ENCODE measurements at places on chromosomes 12 and 14.

GRCh38 chr14:100640471-100641273 is 53.5 kb upstream of the BEGAIN start:
- DNase-seq: no peak

GRCh38 chr12:29799591-29799990 is 15.8 kb upstream of the TMTC1 start:
- DNase-seq: no peak

- DNase-seq: no peak
These were observed 35.5 kb downstream of the ATF7 start for GRCh38 chr12:53590652-53591051.

- DNase-seq: peak; percentile 32
These were observed 103.0 kb downstream of the FSCB start for GRCh38 chr14:44404036-44404435.

GRCh38 chr14:101958418-101959180 is 5.8 kb upstream of the DYNC1H1 start:
- DNase-seq: no peak

- DNase-seq: no peak
These were observed 377.7 kb downstream of the GLT1D1 start for GRCh38 chr12:129230995-129231394.

DNA sequence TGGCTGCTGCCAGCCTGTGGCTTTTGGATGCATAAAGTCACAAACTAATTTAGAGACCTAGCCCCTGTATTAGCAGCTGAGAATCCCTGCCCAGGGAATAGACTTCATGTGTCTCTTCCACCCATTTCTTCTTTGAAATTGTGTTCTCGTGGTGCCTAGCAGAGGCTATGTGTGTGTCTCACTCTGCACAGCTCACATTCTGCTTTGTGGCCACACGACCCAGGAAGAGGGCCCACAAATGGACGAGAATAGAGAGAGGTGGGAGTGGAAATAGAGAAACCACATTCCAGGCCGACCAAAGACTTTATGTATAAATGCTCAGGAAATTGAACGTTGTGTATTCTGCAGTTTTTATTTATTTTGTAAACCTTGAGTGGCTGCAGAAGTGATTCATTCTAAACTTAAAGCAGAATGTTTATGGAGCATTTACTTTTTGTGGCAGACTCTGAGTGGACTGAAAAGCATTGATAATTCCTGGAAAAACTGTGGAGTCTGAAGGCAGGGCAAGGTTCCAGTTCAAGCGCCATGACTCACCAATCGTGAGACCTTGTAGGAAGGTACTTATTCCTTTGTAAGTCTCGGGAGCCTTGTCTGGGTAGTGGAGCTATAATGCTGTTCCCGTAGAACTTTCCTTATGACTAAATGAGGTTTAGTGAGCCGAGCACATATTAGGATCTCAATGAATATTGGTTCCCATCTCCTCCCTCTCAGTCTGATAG is 9.1 kb downstream of the B4GALNT3 start:
- no peak for DNase-seq

GRCh38 chr12:79001404-79001803 is 136.8 kb downstream of the SYT1 start:
- peak; percentile 98 for DNase-seq

- DNase-seq: no peak
These were observed 41.6 kb downstream of the PIK3C2G start for GRCh38 chr12:18302809-18303430.

GRCh38 chr12:92585115-92585727 is 117.6 kb upstream of the PLEKHG7 start:
- no peak for DNase-seq

DNA sequence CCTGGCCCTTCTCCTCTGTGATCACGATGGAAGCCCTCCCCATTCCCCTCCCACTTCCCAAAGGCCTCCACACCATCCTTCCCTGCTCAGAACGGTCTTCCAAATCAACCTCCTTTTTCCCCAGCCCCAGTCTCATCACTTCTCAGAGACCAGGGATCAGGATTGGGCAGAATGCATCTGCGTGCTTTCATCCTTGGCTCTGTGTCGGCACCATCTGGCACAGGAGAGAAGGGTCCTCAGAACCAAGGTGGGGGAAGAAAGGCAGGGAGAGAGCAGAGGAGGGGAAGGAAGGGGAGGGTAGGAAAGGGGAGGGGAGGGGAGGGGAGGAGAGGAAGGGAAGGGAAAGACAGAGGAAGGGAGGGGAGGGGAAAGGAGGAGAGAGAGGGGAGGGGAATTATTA is 52.4 kb upstream of the FICD start:
- no peak for DNase-seq

GRCh38 chr12:12919666-12920435 is 28.5 kb downstream of the GPRC5A start:
- DNase-seq: no peak

DNA sequence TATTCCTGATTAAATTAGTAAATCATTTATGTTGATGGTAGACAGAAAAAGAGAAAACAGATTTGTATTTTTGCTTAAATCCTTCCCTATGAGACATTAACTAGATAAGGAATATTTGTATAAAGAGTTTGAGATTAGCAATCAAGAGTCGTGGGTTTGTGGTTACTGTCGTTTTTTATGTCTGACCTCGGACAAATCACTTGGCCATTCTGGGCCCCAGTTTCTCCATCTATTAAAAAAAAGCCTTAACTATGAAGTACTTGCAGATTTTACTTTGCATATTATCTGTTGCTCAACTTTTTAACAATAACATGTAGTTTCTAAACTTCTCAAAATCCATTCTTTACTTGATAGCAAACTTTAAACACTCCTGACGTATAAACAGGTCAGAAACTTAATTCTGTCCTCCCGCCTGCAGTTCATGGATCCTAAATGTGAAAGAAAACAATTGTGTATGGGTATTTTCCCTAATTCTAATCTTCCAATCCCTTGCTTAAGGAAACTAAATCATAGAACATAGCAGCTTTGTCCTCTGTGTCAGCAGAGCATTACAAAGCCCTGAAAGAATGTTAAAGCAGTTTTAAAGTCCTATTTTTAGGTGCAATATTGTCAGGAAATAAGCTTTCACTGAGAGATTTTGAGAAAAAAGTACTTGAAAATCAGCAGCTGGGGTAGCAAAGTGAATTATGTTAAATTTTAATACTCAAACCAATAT is 118.2 kb downstream of the GPR135 start:
- no peak for DNase-seq

DNA sequence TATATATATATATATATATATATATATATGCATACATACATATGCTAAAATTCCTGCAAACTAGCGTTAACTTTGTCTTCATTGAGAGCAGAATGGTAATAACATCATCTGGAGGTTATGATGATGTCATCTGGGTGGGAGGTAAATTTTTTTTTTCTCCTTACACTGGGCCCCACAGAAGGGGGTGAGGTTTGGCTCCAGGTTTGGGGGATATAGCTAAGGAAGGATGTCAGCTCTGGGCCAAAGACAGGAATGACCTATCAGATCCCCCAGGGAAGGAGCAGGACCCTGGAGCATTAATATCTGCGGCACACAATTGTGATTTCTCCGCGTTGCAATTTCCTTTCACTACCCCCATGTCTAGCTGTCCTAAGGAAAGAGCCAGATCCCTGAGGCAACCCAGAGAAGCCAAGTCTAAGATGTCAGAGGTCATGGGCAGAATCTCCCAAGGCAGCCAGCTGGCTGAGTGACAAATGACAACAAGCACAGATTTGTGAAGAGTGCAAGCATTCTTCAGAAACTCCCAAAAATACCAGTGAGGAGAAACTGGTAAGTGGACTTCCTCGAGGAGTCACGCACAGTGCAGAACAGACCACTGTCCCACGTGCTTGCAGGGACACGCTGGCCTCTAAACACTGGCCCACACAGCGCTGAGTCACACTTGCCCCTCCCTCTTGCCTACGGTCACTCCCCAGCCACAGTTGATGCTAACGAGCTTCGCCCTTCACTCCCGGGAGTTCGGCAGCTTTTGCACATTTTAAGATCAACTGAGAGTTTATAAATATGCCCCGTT is 9.9 kb downstream of the UBC start:
- no peak for DNase-seq

DNA sequence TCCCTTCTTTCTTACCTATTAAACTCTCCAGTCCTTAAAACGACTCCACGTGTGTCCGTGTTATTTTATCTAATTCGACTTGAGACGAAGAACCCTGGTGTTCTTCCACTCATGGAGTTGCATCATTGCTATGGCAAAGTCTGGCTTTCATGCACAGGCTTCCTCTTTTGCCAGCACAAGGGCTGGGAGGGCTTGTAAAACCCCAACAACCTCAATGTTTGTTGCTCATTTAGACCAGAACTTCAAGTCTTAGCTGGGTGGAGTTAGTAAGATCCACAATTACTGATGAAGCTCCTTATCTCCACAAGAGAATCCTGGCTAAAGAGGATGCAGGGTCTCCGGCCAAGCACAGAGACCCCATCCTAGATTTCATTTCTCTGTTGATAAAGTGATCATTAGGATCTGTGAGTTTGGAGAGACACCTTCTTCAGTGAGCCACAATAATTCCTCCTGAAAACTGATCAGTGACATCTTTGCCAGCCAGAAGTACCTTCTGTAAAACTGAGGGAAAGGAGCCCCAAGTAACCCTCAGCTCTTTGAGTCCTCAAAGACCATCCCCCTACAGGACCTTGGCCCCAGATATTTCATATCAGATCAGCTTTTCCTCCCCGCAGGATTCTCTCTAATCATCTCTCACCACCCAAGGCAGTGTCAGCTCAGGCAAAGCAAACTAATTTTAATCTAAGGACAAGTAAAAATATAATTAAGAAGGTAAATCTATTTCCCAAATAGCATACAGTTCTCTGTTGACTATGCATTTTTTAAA is 514.6 kb downstream of the FUT8 start:
- DNase-seq: no peak

- no peak for DNase-seq
These were observed 3.8 kb downstream of the DGKA start for GRCh38 chr12:55934773-55935172.

- DNase-seq: peak; percentile 54
These were observed at the start of gene JPH4 for GRCh38 chr14:23578560-23579310. JPH4 (minus strand) TSS chr14:23578790; CDS start chr14:23577453, 1,337 bp downstream.

- DNase-seq: no peak
These were observed 22.4 kb downstream of the DDX47 start for GRCh38 chr12:12835378-12836146.

GRCh38 chr14:53553221-53553620 is 400.1 kb upstream of the DDHD1 start:
- no peak for DNase-seq

GRCh38 chr12:103965255-103965589 is 450 bp upstream of the TDG start:
- no peak for DNase-seq

GRCh38 chr12:20248646-20249045 is 119.7 kb upstream of the PDE3A start:
- no peak for DNase-seq

GRCh38 chr12:43289426-43289801 is 262.6 kb downstream of the ADAMTS20 start:
- no peak for DNase-seq

DNA sequence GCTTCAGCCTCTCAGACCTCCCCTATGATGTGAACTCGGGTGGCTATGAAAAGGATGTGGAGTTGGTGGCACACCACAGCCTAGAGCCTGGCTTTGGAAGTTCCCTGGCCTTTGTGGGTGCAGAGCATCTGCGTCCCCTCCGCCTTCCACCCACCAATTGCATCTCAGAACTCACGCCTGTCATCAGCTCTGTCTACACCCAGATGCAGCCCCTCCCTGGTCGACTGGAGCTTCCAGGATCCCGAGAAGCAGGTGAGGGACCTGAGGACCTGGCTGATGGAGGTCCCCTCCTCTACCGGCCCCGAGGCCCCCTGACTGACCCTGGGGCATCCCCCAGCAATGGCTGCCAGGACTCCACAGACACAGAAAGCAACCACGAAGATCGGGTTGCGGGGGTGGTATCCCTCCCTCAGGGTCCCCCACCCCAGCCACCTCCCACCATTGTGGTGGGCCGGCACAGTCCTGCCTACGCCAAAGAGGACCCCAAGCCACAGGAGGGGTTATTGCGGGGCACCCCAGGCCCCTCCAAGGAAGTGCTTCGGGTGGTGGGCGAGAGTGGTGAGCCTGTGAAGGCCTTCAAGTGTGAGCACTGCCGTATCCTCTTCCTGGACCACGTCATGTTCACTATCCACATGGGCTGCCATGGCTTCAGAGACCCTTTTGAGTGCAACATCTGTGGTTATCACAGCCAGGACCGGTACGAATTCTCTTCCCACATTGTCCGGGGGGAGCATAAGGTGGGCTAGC is 7.0 kb upstream of the RPS26 start:
- no peak for DNase-seq

DNA sequence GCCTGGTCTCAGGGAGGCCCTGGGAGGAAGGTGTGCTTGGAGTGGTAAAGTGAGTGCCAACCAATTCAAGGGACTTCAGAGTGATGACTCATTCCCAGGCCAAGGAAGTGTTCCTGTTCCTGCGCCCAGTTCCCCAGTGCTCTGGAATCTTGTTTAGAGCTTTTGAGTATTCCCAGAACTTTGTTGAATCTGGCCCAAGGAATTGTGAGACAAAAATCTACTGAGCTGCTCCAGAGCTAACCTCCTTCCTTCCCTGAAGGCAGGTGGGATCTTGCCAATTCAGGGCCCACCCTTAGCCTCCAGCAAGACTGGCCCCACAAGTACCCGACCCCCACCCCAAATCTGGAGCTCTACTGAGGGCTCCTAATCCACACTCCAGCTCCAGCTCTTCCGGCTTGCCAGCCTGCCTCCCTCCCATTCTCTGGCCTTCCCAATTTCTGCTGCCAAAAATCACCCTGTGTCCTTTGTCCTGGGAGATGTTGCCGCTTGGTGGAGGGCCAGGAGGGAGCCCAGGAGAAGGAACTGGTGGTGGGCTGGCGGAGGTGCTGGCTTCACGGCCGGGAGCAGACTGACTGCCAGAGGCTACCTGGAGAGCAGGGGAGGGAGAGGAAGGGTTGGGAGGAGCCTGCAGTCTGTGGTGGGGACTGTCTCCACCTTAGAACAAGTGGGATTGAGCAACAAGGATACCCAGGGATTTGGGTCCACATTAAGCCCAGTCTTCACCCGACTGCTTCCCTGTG is 2.0 kb upstream of the ATN1 start:
- DNase-seq: peak; percentile 47

GRCh38 chr12:99157946-99158345 is 489.6 kb upstream of the GARIN6 start:
- DNase-seq: no peak

DNA sequence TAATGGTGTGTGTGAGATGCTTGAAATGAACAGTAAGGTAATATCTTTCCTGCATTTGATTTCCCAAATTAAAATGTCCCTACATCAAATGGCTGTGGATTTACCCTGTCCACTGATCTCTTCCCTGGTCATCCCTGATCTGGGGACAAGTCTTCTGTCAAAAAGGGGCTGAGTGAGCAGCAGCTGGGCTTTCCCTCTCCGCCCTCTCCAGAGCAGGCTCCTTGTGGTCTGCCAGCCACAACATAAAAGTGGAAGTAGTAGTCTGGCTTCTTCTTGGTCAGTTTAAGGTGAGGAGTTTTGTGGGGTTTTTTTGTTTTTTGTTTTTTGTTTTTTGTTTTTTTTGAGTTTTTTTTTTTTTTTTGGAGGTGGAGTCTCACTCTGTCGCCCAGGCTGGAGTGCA is 25.2 kb upstream of the PLXNC1 start:
- no peak for DNase-seq

All from NCI-H1105 treated with DMSO at 0.1 percent for 48 hours (cell line).